SHP77 (cell line): ENCODE measurements at places on chromosomes 12 and 14.
A peak's percentile ranks its signal among the peaks of the same experiment; 100 is the strongest.

DNA sequence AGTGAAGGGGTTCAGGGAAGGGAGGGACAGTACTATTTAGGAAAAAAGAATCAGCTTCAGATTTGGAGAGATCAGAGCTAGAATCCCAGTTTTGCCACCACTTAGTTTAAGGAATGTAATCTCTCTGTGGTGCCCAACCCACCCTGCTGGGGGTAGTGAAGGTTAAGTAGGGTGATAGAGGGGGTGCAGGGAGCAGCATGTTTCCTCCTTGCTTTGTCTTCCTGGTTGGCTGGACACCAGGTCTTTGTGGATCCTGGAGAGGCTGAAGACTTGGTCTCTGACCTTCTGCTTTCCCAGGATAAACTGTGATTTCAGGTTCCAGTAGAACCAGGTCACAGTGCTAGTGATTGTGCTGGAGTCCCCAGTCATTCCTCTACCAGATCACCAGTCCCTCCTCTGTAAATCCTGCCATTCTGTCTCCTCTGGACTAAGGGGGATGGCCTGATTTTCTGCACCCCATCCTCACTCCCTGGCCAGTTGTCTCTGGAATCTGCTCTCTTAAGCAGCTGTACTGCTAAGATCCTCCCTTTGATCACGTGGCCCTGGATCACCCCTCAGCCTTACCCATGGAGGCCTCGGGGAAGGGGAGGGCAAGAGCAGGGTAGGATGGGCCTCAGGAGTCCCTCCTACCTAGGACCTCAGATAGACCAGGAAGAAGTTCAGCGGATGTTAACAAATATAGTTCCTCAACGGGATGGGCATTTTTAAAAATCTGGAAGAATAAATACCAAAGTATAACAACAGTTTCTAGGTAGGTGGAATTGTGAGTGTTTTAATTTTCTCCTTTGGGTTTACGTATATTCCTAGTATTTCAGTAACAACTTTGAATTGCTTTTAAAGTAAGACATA lies 3.1 kb downstream of the MAP3K12 start:
- DNase-seq: no peak

- DNase-seq: peak; percentile 87
These were observed 57.0 kb upstream of the CERS5 start for GRCh38 chr12:50224026-50224692.

DNA sequence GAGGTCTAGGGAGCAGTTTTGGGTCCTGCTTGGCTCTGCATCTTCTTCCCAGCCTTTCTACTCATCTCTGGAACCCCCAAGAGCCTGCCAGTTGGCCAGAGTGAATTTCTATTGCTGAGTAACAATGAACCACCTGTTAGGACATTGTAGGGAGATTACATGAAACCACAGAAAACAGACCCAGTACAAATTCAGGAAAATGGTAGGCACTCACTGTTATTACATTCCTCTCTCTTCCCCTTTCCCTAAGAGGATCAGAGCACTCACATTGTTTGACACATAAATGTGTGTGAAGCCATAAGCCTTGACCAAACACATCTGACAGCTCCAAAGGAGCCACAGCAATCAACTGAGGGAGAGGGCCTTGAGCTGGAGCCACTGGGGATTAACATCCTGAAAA lies 216.1 kb downstream of the TMEM132D start:
- no peak for DNase-seq

DNA sequence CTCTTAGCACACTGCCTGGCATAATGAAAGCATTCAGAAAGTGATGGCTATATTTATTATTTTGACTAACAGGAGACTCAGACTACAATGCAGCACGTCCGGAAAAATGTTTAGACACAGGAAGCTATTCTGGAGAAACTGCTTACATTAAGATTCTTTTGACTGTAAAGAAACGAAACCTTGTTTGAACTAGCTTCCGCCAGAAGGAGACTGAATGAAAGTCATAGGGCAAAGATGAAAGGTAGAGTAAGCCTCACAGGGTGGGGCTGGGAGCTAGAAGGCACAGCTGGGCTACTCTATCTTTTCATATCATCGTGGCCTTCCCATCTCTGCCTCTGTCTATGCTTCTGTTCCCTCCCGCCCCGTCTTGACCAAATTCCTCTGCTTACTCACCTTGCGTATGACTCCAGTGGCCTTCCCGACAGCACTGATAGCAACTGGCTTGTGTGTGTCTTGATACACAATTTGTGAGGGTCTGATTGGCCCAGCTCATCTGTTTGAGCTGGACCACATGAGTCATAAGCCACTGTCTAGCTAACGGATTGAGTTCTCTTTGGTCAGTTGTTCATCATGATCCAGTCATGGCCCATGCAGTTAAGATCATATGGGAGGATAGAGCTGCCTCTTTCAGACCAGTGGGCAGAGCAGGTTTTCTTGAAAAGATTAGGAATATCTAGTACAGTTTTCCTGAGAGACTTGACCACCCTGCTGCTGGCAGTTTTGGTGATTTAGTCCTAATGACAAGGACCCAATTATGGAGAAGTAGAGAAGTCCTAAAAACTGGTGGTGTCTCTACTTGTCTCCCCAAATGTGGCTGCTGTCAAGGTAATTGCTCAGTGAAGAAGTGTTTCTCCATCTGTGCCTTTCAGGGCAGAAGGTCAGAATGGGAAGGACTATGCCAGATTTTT lies 151.5 kb upstream of the SLC38A2 start:
- no peak for DNase-seq

GRCh38 chr14:76647697-76648298 lies 113.5 kb upstream of the VASH1 start:
- DNase-seq: peak; percentile 63

- no peak for DNase-seq
These were observed 168.4 kb upstream of the EGLN3 start for GRCh38 chr14:34119107-34119858.

DNA sequence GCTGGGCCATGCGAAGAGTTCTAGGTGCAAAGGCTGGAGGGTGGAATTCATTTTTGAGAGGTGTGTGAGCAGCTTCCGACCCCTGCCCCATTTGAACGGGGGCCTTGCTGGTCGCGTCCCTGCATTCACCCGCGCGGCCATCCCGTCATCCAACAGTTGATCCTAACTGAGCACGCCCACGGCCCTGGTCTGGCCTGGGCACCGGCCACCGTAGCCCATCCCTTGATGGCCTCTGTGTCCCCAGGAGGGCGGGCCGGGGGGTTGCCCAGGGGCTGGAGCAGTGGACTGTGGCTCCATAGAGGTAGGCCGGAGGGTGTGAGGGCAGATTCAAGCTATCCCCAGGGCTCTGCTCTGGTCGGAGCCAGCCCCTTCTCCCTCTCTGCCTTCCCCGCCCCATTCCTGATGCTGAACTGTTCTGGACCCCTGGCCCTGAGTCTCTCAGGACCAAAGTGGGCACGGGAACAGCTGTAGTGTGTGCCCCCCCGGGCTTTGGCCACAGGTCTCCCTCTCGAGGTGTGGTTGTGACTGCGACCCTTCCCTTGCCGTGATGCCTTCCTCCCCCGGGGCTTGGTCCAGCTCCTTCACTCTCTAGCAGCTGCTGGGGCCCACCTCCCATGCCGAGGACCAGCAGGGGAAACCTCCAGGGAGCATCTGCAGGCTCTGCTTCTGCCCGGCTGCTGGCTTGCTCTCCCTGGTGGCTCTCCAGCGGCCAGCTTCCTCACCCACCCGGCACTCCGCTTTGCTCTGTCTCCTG lies 9.1 kb downstream of the MEG3 start:
- no peak for DNase-seq

DNA sequence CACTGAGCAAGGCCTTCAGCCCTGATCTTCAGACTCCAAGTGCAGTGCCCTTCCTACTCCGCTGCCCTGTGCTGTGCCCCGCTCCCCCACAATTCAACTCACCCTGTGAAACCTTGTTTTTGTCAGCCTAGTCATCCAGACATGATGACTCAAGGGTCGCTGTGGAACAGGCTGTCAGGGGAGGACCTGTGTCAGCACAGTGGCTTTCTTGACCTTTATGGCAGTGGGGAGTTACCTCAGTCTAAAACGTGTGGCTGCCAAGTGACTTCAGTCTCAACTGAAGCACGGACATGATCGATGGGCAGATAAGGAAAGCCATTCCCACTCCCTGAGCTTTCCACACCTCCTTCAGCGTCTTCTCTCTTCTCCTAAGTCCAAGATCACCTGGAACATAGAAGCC lies 16.3 kb upstream of the FLVCR2 start:
- DNase-seq: no peak

- DNase-seq: no peak
These were observed 365 bp downstream of the ING4 start for GRCh38 chr12:6662602-6662905.

DNA sequence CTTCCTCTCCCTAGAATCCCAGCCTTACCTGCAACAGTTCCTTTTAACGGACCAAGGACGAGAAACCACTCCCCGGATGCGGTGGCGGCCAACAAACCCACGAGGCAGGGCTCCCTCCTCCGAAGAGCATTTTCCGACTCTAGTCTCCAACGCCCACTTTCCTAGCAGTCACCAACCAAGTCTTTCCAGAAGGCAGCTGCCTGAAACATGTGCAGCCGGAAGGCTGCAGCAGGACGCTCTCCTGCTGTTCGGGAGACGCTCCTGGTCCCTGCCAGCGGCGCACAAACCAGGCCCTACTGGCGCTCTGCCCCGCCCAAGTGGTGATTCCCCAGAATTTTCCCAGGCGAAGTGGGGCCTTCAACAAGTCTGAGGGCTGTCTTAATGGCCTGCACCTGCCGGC lies 21.1 kb upstream of the ADAM20 start:
- no peak for DNase-seq

DNA sequence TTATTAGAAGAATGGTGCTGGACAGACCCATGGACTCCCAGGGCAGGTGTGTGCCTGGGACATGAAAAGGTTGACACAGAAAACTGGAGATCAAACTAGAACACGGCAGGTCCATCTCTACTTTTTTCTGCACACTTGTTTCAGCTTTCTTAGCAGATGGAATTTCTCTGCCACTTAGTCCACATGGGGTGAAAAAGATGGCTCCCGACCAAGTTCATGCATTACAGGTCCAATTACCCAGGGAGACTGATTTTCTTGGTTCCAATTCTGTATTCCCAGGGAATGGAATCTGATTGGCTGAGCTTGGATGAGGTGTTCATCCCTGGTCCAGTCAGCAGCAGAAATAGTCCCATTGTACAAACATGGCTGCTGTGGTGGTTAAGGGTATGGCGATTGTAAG lies 238.9 kb upstream of the SRRM4 start:
- no peak for DNase-seq

DNA sequence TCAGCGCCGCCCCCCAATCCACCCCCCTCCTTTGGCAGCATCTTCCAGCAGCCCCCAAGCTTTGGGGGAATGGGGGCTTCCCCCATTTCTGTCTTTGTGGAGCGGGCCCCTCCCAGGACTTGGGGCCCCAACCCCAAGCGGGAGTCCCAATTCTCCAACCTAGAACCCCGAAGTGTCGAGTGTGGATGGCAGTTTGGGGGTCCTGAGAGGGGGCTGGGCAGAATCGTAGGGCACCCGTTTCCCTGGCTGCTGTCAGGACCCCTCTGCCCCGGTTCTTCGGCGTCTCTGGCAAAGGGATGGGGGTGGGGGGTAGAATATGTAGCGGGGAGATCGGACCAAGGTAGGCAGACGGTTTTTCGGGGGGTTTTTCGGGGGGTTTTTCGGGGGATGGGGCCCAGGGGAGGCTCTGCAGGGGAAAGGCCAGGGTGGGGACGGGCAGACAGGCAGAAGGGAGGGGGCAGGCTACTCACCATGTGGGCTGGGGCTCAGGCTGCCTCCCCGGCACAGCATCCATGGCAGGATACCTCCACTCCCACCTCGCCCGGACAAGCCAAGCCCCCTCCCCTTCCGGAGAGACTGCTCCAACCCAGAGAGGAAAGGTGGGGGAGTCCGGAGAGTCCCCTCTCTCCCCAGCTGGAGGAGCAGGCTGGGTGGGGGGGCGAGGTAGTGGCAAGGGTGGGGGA lies 739 bp downstream of the JPH4 start:
- no peak for DNase-seq
